ENCODE measurements at places on chromosomes 2 and 18.
A peak's percentile ranks its signal among the peaks of the same experiment; 100 is the strongest.

DNA sequence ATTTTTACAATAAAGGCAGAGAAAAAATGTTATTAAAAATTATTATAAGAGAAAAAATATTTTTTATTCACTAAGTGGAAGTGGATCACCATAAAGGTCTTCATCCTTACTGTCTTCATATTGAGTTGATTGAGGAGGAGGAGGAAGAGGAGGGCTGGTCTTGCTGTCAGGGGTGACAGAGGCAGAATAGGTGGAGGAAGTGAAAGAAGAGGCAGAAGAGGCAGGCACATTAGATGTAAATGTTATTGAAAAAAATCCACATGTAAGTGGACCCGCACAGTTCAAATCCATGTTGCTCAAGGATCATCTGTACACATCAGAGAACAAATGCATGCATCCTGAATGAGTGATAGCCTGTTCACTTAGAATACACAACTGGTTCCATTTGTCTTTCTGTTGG is 6.4 kb upstream of the SPATS2L start:
- DNase-seq, result no peak

DNA sequence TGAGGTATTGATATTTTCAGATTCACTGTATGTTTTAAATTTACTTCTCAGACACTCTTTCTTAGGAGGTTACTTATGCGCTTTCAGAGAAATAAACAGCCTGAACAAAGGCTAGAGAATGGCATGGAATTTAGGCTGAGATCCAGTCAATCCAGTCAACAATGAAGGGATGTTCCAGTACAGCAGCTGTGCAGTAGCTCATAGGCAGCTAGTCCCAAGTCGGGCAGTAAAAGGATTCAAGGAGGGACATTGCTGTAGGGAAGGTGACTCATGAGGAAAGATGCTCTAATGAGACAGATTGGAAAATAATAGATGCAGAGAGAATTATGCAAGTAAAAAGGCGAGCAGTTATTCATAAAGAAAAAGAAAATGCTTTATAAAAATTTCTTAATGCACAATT is 397.9 kb upstream of the RGPD4 start:
- no peak for DNase-seq

DNA sequence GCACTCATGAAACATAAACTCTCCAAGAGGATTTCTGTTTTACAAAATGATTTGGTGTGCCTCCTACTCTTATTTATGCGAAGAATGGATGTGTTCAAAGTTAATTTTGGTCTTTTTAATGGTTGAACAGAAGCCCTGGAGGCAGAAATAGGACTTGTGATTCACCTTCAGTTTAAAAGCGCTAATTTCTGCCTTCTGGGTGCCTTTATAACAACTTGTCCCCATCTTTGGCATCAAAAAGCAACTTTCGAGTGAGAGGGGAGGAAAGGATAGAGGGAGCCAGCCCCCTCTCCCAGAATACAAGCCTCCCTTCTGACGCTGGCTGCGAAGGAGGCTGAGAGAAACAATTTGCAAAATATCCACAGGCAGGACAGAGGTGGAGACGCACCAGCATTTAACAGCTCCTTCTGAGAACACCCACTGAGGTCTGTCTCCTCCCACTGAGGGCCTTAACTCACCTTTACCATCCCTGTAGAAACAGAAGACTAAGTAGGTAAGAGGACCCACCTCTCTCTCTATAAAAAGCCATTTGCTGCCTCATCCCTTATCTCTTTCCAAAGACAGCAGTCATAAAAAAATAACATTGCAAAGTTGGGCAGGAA is 24.3 kb upstream of the BCL11A start:
- no peak for DNase-seq

DNA sequence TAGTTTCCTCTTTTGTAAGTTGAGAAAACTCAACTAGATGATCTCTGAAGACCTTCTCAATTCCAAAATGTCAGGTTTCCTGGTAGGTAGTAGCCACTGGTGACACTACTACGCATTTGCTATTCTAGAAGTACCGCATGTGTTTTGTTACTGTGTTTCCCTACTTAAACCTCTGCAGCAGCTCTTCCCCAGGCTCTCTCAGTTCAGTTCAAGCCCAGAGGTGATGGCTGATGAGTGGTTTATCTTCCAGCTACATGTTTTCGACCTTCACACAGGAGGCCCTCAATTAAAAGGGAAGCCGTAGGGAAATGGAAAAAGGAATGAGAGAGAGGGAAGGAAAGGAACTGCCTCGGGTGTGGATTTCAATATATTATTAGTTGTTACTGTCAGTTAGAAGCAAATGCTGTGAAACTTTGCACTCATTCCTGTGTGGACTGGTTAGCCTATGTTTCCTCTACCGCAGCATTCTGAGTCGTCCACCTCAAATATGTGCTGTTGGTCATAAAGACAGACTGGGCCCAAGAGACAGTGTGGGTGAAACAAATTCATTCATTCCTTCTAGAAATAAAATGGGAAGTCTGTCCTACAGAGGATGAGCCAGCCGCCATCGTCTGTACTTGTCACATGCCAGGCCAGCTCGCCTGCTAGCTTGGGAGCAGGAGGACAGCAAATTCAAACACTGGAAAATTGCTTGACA is 455.2 kb upstream of the RAB12 start:
- DNase-seq, result no peak

- peak; percentile 35 for DNase-seq
These were observed 277.5 kb downstream of the PRKCE start for GRCh38 chr2:45928946-45929345.

- no peak for DNase-seq
These were observed 7.3 kb upstream of the UGP2 start for GRCh38 chr2:63834401-63834800.

DNA sequence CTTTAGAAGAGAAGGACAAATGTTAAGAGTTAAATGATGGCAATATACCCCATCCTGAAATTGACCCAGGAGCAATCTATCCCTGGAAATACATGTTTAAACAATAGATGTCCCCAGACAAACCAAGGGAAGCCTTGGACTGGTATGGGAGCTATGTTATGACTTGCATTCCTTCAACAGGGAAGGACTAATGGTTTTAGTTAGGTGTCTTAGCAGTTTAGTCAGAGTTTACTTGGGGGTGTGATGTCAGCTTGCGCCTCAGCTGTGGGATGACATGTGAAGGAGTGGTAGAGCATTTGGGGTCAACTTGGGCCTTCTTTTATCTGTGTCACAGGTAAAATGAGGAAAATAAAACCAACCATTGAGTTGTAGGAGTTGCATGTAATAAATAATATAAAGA is 36.8 kb downstream of the SPC25 start:
- DNase-seq, result no peak

DNA sequence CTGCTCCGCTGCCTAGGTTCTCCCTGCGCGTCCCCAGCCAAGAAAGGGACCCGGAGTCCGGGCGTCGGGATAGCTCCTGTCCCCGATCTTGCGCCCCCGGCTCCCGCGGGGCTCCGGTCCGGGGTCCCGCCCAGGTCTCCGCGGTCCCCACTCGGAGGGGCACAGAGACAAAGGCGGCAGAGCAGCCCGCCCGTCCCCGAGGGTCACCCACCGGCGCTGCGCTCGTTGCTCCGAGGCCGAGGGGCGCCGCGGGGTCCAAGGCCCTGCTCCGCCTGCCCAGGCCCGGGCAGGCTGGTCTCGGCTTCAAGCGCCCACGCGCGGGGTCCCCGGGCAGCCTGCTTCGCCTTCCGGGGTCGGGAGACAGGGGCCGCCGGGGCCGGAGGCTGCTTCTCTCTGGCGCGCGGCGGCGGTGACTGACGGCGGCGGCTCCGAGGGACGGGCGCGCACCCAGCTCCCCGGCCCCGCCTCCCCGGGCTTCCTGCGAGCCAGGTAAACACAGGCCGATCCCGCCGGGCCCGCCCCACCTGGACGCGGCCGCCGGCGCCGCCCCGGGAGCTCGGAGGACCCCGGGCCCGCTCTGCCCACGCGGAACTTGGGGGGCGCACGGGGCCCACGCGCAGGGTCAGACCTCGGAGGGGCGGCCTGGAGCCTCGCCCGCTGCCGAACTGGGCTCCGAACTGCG is at the start of gene MBP:
Gene MBP, minus strand, starts transcription at position 415 of the 682 bp plus-strand sequence. CDS start 27,522 bp downstream, outside the sequence.
- no peak for DNase-seq

DNA sequence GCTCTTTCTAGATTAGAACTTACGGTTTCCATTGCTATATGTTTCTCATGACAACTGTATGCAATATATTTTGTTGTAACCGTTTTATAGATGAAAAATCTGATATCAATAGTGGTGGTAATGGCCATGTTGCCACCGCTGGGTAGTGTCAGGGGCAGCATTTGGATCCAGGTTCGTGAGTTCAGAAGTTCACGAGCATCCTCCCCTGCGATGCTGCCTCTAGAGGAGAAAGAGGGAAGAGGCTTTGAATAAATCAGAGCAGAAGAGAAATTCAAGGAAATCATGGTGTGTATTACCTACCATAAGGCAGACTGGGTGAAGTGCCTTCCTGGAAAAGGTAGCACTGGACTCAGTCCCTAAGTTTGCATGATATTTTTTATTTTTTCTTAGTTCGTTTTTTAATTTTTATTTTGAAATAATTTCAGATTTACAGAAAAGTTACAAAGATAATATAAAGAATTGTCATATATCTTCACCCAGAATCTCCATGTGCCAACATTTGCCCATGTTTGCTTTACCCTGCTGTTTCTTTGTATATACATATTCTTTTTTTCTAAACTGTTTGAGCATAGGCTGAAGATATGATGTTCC is 3.3 kb upstream of the ZBTB7C start:
- peak; percentile 22 for DNase-seq

- DNase-seq, result no peak
These were observed 91.6 kb downstream of the HS1BP3 start for GRCh38 chr2:20559277-20559676.

DNA sequence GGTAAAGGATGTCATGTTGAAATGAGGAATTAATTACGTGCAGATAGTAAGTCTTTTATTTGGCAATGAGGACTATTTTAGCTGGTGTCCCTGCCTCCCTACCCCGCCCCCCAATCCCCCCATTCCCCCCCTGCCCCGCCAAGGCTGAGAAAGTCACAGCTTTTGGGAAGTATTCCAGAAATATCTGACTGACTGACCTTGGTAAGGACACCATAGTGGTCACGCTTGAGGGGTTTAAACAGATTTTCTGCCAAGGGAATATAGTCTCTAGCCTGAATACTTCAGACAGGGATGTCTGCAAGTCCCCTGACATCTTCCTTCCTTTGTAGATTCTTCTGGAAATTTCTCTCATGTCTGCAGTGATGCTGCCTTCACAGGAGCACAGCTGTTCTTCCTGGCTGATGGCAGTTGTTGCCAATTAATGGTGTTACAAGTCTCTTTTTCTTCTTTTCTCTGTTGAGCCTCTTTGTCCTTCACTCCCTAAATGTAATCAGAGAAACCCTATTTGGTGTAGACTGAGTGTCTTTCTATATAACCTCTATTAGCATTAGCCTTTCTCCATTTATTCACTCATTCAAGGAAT is 53.7 kb upstream of the MGAT5 start:
- no peak for DNase-seq

DNA sequence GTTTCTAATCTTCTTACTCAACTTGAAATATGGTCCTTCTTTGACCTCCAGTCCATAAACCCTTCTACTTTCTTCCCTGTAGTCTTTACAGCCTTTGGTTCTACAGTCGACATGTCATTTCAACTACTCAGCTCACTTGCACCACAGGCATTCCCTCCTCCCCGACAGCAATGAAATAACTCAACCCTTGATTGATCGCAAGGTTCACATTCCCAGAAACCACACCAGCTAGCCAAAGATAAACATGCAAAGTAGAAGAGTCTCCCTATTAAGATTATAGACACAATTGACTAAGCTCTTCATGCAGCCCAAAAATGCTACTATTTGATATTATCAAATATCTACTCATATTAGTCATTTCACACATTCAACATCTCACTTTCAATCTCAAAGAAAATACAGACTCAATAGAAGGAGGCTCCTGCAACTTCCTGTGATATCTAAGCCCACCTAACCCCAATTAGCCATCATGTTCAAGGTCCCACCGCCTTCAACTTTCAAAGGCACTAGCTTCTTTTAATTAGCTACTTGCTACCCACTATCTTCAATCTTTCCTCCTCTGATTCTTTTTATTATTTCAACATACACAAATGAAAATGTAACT is 50.8 kb downstream of the RTTN start:
- no peak for DNase-seq

DNA sequence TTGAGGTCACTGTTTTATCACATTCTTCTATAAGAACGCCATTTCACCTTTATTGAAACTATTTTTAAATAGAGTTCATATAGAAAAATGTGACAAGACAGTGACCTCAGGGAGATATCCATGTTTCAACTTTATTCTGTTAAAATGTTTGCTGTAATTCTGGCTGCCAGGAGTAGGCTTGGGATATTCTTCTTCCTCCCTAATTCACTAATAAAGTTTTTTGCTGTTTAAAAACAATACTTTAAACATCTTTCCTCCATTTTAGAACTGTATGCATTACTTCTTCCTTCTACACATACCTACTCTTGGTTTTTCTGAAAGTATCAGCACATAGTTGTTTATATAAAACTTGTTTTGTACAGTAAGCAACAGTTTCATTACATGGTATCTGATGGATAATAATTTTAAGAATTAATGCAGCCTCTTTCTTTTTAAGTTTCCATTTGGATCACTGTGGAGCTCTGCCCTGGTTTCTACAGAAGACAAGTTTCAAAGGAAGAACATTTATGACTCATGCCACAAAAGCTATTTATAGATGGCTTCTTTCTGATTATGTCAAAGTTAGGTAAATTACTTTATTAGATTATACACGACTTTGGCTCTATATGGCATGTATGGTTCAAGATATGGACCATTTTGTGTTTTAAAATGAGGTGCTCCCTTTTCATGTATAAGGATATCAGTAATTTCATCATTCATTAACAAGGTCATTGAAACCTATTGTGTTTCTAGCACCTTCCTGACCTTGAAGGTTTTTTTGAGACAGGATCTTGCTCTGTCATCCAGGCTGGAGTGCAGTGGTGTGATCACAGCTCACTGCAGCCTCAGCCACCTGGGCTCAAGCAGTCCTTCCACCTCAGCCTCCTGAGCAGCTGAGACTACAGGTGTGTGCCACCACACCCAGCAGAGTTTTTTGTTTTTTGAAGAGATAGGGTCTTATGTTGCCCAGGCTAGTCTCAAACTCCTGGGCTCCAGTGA is 7.2 kb downstream of the CPSF3 start:
- no peak for DNase-seq

DNA sequence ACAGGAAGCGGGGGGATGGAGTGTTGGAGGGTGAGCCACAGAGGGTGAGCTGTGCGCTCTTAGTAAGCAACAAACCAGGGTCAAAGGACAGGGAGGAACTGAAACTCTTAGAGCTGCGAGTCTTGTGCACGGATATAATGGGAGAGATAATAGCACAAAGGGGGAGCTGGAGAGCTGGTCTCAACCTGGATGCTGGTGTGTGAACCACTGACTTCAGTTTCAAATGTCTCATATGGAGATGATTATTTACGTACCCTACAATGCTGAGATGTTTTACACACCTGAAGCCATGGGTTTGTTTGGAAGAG is 35.9 kb downstream of the PTGR3 start:
- DNase-seq, result no peak
